Hindlimb muscle (tissue), 1 donor: ENCODE measurements at places on chromosomes 4 and X.
A peak's percentile ranks its signal among the peaks of the same experiment; 100 is the strongest.

DNA sequence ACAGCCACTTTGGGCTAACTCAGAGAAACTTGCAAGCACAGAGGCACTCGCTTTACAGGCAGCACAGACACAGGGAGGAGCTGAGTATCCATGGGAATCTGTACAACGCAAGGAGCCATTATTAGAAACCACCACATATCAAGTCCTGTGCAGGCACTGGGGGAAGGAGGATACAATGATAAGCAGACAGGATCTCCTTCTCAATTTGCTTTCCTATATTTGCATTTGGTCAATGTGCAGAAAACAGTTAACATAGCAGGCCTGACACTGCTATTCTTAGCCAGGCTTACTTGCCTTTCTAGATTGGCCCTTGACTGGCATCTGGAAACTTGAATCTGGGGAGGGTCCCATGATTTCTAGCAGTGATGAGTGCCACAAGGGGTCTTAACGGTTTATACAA, 65.8 kb downstream of the TEC start:
- no peak for DNase-seq

DNA sequence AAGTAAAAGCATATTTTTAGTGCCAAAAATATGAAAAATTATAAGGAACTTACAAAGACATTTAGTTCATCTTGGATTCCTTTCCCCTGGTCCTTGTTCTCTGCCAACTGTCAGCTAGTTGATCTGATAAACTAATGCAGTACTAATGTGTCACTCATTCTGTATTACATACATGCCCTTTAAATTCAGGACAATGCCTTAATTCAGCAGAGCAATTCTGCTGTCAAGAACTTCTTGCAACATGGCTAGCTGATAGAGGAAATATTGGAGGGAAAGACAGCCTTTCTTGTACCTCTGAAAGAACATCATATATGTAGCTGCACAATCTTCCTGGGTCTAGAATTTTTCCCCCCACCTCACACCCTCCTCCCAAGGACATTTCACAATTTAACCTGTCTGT, 480.1 kb downstream of the RPA4 start:
- no peak for DNase-seq

GRCh38 chrX:129736491-129736890, 2.3 kb upstream of the XPNPEP2 start:
- DNase-seq, result no peak

- DNase-seq, result no peak
Measured at GRCh38 chr4:110945600-110945999, 322.7 kb upstream of the PITX2 start.

DNA sequence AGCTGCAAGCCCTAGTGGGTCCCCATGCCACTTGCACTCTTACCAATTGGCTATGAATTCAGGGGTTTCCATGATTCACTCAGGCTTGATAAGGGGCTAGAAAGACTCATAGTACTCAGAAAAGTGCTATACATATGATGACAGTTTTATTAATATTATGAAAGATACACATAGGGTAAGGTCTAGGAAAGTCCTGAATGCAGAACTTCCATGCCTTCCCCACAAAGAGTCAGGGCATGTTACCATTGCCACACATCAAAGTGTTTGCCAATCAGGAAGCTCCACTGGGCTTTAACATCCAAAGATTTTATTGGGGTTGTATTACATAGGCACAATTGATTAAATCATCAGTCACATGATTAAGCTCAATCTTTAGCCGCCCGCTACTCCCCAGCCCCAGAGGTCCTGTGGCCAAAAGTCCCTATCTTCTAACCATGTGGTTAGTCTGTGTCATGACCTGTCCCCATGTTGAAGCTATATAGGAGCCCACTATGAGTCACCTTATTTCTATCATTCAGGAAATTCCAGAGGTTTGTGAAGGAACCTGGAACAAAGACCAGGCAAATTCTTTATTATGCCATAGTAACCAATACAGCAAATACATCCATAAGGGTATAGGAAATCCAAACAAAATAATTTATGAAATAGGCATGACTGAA, 635.6 kb downstream of the STPG2 start:
- DNase-seq, result no peak

GRCh38 chr4:22962295-22962694, 269.6 kb downstream of the GBA3 start:
- DNase-seq, result peak; percentile 1

DNA sequence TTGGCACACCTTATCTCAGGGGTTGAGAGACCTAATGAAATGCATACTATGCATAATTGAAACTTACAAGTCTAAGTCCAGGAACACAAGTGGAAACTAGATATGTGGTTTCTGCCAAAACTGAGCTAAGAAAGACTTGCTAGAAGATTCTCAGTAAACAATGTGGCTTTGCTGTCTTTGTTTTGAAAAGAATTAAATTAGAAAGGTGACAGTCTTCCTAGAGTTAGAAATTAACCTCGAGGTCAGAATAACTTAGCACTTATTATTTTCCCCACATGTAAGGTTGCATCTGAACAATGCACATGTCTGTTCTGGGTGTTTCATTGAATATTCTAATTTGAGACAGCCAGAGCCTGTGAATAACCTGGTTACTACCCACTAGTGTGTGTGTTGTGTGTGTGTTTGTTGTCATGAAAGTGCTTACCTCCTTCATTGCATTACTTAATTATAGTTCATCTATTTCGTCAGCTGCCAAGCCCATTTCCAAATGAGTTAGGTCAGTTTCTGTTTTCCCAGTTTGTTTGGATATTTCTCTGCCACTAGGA, 1.5 kb downstream of the EREG start:
- DNase-seq, result no peak

DNA sequence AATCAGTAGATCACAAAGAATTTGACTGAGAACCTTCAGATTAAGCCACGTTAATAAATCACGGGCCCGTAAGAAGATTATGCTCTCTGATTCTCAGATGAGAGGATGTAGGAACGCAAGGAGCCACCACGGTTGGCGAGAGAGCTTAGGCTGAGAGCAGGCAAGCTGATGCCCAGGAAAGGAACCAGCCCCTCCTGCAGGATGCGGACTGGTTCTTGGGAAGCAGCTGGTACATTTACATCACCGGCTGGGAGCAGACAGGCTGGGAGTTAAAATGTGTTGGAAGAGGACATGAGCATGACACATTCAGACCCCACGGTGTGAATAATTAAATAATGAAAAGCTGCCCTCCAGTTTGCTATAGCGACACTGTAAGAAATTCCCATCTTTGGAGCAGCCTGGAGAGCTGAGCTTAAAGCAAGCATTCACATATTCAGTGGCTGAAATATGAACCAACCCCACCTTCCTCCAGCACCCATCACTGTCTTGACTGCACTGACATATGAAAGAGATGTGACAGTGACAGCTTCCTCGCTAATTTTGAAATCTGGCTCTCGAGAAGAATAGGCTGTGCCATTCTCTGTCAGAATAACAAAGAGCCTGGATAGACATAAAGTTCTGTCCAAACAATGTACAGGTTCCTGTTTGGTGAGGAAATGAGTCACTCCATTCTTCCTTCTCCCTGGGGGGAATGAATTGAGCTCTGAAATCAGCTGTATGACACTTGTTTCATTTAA, 33.1 kb downstream of the LNX1 start:
- DNase-seq, result no peak

DNA sequence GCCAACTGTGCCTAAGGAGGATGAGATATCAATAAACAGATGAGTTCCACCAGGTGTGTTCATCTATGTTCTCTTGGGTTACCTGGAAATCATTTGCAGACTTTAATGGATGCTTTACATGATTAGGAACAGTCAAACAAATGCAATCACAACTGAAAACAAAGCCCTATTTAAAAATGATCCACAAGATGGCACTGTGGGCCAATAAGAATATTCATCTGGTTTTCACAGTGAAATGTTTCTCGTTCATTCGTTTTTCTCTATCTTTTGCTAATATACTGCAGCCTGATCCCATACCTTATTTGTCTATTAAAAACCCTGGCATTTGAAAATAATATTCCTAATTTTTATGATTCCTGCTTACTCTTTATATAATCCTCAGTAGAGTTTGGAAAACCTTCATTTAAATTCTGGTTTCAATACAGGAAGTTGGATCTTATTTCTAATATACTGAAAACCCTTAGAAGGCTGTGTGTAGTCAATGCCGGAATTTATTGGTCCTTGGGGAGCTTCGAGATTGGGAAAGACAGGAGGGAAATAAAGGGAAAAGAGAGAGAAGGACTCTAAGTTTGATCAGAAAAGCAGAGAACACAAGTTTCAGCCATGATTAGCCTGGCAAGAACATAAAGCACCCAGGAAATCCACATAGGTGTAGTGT, 63.8 kb upstream of the TAPT1 start:
- peak; percentile 63 for DNase-seq

DNA sequence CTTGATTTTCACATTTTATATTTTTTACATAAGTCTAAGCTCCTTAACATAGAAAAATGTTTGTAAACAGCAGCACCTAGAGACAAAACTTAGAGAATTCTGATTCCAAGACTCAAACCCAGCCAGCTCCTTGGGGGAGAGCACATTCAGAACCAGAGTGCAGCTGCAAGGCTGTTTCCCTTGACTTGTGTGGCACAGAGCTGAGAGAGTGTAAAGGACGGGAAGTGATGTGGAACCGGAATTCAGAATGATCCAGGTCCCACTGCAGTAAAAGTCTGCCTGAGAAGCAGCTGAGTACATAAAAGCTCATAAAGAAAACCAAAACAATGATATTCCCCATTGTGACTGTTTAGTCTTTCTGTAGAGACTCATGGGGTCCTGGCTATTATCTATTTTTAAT, 713.8 kb downstream of the RAB28 start:
- peak; percentile 6 for DNase-seq

- DNase-seq, result peak; percentile 79
Measured at GRCh38 chrX:13463608-13464007, 105.8 kb upstream of the EGFL6 start.

DNA sequence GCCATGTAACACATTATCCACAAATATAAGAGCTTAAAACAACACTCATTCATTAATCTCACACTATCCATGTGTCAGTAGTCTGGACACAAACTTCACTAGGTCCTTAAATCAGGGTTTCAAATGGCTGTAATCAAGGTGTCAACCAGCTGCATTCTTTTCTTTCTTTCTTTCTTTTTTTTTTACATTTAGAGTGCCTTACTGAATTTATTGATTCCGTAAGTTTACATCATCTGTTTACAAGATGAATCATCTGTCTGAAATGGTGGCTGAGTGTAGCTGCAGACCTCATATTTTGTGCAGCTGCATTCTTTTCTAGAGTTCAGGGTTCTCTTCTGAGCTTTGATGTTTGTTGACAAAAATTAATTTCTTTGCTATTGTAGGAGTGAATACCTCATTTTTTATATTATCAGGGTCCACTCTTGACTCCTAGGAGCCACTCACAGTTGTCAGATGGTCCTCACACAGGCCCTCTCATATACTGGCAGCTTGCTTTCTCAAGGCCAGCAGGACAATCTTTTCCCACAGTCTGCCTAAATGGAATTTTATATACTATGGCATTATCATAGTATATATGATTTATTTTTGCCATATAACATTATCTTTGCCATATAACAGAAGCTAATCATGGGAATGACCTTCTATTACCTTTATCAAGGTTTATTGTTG, 37.8 kb downstream of the SPOCK3 start:
- no peak for DNase-seq

- no peak for DNase-seq
Measured at GRCh38 chr4:168648929-168649328, 152.1 kb downstream of the PALLD start.

DNA sequence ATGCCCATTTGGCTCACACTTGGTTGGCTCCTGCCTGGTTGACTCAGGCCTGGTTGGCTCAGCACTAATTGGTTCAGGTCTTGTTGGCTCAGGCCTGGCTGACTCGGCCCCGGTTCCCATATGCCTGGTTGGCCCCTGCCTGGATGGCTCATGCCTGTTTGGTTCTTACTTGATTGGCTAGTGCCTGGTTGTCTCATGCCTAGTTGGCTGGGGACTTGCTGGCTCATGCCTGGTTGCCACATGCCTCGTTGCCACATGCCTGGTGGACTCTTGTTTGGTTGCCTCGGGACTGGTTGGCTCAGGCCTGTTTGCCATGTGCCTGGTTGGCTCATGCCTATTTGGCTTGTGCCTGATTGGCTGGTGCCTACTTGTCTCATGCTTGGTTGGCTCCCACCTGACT, 103.7 kb downstream of the APOOL start:
- DNase-seq, result no peak

DNA sequence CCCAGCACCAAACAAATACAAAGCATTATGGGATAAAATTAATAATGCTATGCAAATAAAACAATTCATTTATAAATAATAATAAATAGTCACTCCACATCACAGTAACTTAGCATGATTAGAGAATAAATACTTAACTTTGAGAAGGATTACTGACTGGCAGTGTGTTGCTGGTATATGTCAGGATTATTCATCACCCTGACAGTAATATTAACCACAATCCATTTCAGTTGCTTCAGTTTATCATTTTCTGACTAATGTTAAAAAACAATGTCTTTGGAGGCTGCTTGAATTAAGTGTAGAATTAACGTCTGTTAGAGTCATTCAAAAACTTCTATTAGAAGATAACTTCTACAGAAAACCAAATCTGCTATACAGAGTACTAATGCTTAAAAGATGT, 124.1 kb upstream of the MAB21L2 start:
- no peak for DNase-seq

DNA sequence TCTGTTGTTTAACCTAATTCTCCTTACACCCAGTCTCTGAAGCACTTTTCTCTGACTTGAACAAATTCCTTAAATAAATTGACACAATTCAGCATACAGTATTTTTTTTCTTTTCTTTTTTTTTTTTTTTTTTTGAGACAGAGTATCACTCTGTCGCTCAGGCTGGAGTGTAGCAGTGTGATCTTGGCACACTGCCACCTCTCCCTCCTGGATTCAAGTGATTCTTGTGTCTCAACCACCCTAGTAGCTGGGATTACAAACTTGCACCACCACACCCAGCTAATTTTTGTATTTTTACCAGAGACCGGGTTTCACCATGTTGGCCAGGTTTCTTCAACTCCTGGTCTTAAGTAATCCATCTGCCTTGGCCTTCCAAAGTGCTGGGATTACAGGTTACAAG, 1498.1 kb upstream of the PCDH10 start:
- DNase-seq, result no peak

DNA sequence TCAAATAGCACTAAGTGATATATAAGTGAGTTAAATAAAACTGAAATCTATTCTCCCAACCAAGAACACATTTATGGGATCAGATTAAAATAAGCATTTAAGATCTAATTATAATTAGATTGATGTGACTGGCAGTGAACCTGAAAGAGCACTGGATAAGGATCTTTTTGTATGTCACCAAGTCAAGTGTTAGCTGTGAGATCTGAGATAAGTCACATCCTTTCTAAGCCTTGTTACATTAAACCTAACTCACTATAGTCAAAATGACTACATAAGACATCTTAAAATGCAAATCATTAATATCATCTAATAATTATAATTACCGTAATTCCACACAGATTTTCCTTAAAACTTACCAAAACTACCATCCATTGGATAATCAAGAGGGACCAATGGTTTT, 1.6 kb downstream of the CCNA2 start:
- DNase-seq, result no peak

GRCh38 chrX:103817502-103817901, 14.6 kb downstream of the RAB9B start:
- DNase-seq, result peak; percentile 34

- DNase-seq, result no peak
Measured at GRCh38 chrX:139200793-139201192, 329.7 kb upstream of the F9 start.
